ENCODE measurements at places on chromosomes 16 and 17.

GRCh38 chr16:78045865-78046581, 23.7 kb downstream of the CLEC3A start:
- DNase-seq = peak; percentile 62

- DNase-seq = no peak
Observed at GRCh38 chr17:797236-797840, 15.2 kb downstream of the MRM3 start.

GRCh38 chr17:76331083-76331482, 22.6 kb downstream of the PRPSAP1 start:
- DNase-seq = no peak

GRCh38 chr17:35448214-35448898, at the start of gene SLFN13:
SLFN13 (minus strand) TSS chr17:35448766; CDS start chr17:35445680, 3,086 bp downstream.
- DNase-seq = peak; percentile 90

- no peak for DNase-seq
Observed at GRCh38 chr16:76732894-76733293, 455.7 kb downstream of the CNTNAP4 start.

GRCh38 chr17:32769846-32770245, 107.1 kb downstream of the MYO1D start:
- DNase-seq = no peak

- DNase-seq = no peak
Observed at GRCh38 chr17:82200135-82200534, 12.5 kb downstream of the CCDC57 start.
